Epithelial cell of prostate (primary cell): ENCODE measurements at places on chromosomes 4 and X.

- no peak for DNase-seq
These were observed 1.1 kb downstream of the RNF150 start for GRCh38 chr4:141132072-141132708.

DNA sequence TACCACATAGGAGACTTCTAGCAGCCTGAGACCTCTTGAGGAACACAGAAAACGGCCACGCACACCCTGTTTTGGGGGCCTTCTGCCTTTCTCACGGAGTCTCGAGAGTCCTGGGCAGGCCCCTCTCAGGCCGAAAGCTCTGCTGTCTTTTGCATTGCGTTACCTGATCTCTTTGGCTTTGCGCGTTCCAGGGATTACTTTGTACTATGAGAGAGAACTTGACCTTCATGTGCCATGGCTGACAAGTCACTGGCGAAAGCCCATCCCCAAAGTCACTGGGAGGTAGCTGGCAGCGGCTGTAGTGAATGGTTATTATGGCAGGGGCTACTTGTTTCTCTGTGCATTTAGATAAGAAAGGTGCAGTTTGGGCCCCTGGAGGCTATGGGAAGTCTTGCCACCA lies 8.0 kb upstream of the NAT8L start:
- DNase-seq = no peak

DNA sequence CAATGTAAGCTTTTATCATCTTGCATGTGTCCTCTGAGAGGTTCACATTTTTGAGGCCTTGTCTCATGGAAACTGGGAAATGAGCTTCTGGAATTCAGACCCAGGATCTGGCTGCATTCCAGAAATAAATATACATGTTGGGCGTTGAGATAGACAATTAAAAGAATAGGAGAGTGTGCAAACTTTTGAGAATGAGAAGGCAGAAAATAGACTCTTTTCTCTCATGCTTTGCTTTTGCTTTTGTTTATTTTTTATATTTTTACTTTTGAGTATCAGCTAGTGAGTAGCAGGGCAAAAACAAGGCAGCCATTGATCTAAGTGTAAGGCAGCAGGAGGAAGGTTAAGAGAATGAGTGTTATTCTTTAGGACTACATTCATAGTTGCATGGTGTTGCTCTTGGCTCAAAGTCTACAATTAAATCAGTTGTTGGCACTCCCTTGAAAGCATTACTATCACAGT lies 12.4 kb downstream of the SHROOM3 start:
- no peak for DNase-seq

DNA sequence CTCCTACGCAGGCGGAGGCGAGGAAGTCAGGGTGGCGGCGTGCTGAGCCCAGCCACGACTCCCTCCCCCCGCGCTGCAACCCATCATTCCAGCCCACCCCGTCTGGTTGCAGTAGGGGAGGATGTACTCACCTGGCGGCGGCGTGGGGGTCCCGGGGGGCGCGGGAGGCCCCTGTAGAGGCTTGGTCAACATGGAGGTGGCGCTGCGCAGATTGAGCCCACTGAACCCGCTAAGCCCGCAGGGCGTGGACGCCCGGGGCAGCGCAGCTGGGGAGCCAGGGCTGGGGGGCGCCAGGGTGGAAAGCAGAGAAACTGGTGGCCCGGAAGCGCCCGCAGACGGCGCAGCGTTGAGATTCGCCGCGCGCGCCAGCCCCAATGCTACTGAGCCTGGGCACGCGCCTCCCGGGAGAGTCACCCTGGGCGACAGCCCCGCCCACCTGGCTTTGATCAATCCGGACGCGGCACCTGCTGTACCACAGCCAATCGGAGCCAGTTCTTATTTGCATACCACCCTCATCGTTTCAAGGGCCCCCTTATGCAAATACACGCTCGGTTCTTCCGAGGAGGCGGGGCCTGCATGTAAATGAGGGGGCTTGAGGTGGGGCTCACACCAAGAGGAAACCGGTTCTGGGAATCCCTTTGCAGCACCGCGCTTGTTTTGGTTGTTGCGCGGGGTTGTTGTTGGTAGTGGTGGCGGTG lies at the start of gene PIM2:
TSS of gene PIM2 (minus strand) at position 382 of the 698 bp plus-strand sequence. CDS start at position 192, 190 bp downstream.
- DNase-seq = peak; percentile 52

GRCh38 chr4:76305033-76305687 lies 1.4 kb upstream of the STBD1 start:
- no peak for DNase-seq

GRCh38 chr4:116862592-116862991 lies 222.8 kb downstream of the TRAM1L1 start:
- no peak for DNase-seq

GRCh38 chr4:177105536-177105935 lies 204.1 kb upstream of the NEIL3 start:
- no peak for DNase-seq

- DNase-seq = no peak
These were observed 481.6 kb upstream of the FSTL5 start for GRCh38 chr4:162645381-162645780.

DNA sequence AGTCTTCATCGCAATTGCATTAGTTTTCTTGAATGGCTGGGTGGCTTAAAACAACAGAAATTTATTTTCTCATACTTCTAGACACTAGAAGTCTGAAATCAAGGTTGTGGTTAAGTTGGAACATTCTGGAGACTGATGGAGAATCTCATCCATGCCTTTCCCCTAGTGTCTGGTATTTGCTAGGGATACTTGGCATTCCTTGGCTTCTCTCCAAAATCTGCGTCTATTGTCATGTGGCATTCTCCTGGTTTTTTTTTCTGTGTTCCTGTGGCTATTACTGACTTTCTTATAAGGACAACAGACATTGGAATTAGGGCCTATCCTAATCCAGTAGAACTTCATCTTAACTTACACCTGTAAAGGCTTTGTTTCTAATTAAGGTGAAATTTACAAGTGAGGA lies 272.8 kb upstream of the EPHA5 start:
- DNase-seq = no peak

DNA sequence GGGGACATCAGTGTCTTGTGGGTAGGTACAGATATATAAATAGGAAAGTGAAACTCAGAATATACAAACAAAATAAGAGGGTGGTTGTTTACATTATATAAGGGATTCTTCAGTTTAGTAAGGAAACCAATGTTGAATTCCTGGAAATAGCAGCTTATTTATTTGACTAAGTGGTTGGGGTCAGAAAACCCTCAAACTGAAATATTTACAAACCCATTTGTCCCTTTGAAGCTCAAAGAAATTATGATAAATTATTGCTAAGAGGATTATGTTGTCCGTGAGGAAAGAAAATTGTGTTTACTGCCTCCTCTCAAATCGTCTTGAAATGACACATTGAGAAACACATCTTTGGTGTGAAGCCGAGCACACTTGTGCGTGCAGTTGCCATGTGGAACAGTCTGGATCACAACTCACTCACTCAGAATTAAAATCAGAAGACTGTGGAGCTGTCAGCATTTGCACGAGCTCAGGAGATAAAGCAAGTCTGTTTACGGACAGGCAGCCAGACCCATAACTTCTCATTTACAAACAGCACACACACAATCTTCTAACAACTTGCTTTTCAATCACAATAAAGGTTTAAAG lies 46.8 kb upstream of the SETD7 start:
- DNase-seq = no peak

DNA sequence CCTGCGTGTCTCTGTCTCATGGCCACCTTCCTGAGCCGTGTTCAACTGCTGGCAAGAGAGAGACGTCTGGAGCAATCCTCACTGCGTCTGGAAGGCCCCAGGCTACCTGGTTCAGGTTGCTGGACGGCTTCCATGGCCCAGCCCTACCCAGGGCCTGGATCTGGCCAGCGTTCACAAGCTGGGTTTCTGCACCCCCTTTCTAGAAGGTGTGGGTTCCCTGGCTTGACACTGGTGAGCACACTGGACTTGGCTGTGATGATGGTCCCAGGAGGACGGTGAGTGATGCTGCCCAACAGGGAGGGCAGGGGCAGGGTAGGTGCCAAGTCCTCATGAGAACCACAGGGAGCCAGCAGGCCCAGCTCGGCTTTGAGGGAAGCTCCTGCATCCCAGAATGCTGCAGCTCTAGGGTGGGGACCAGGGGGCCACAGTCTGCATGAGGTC lies 63.4 kb downstream of the HTRA3 start:
- no peak for DNase-seq

GRCh38 chr4:1460967-1461868 lies 55.0 kb upstream of the NKX1-1 start:
- no peak for DNase-seq

DNA sequence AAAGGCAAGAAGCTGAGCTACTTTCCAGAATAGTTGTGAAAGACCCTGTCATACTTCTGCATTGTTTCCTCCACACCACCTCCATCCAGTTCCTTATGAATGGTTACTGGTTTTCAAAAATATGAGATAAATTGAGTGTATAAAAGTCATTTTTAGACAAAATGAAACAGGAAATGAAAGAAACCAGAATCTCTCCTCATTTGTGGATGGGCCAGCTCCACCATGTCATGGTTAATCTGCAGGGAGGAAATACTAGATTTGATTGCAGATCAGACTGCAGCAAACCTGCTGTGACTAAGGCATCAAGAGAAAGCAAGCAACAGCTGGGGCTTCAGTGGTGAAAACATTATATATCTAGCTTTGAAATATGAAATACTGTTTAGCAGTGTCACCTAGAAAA lies 23.8 kb downstream of the F9 start:
- no peak for DNase-seq

DNA sequence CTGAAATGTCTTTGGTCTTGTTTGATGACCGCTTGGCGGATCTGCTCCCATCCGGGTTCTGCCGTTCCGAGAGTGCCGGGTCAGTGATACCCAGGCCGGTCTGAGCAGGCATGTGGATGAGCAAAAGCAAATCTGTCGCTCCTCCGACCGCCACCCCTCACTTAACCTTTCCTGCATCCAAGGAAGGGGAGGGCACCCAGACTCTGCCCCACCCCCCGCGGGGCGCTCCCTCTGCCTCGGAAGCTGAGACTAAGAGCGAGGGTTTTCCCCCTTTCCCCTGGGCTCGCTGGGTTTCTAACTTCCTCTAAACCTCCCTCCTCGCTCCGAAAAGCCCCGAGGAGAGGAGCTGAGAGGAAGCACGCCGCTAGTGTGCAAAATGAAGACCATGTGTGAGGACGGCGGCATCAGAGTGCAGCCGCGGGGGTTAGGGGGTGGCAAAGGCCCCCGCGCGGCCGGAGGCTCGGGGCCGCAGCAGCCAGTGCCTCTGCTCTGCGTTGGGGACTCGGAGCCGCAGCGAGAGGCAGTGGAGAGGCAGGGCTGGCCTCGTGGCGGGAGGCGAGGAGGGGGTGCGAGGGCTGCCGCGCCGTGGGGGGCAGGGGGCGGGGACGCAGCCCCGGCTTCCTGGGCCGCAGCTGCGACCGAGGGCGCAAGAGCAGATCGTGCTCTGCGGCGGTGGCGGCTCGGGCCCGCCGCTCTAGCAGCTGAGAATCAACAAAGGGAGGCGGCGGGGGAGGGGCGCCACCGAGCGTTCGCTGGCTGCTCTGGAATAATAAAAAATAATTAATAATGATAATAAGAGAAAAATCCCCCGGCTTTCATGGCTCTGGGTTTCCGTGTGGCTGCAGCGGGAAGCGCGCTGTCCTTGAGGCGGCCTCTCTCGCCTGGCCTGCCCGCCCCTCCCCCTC lies 55.8 kb upstream of the BCOR start:
- no peak for DNase-seq

- peak; percentile 6 for DNase-seq
These were observed 83.2 kb downstream of the FUNDC1 start for GRCh38 chrX:44459501-44459900.

GRCh38 chrX:42017971-42018370 lies 94.6 kb upstream of the CASK start:
- no peak for DNase-seq

- DNase-seq = peak; percentile 93
These were observed at the start of the genes DCAF16 and NCAPG for GRCh38 chr4:17810260-17811077. DCAF16 (minus strand) TSS chr4:17810757; CDS start chr4:17804141, 6,616 bp downstream. NCAPG (plus strand) TSS chr4:17810979; CDS start chr4:17811078, 99 bp downstream.

GRCh38 chr4:129037093-129037492 lies 56.2 kb downstream of the SCLT1 start:
- DNase-seq = no peak

DNA sequence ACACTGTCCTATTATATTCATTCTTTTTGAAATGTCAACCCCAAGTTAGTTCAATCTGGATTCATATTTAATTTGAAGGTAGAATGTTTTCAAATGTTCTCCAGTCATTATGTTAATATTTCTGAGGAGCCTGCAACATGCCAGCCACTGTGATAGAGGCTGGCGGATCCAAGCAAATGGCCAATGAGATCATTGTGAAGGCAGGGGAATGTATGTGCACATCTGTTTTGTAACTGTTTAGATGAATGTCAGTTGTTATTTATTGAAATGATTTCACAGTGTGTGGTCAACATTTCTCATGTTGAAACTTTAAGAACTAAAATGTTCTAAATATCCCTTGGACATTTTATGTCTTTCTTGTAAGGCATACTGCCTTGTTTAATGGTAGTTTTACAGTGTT lies 1.6 kb downstream of the CXCL1 start:
- DNase-seq = no peak

DNA sequence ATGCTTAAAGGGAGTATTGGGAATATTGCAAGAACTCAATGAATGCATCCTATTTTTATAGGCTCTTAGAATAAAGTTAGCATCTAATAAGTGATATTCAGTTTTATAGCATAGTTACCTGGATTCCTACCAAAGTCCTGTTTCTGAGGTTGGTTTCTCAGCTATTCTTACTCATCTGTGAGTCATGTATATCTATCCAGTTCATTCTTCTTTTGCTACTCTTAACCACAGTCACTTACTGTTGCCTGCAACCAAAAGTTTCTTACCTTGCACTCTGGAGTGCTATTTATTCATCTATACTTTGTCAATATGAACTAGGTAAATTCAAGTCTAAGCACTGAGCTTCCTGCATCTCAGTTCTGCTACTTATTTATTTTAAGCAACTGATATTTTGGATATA lies 322.5 kb downstream of the HS3ST1 start:
- peak; percentile 39 for DNase-seq
